ENCODE measurements at places on chromosomes 1 and 21. TPM values are rescaled to one million over a fixed set of nuclear protein-coding genes. Genes with fewer than 3 reads are reported as not detected.

DNA sequence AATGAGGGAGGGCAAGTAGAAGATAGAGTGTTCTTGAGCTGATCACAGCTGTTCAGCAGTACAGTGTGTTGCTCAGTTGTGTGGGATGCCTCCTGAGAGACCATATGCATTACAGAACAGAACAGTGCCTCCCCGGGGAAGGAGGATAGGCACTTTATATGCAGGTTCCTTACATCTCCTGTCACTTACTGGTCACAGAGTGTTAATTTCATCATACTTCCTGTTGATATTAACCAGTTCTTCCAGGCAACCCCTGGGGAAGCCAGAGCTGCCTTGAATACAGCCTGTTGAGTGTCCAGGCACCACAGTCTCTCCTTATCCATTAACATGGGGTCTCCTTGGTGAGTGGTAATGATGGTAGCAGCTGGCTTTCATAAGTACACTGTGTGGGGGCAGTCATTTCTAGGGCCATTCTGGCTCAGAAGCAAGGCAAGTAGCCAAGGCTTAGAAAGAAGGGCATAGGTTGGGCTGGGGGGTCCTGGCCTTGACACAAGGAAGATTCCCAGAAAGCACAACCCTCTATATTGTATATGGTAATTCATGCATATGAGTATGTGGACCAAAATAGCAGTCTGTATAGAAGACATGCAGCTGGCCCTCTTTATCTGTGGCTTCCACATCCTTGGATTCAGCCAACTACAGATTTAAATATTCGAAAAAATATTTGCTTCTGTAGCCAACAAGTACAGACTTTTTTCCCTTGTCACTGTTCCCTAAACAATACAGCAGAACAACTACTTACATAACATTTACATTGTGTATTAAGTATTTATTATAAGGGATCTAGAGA lies 142.4 kb downstream of the ZP4 start:
- H3K27me3 ChIP-seq, result no peaks in the 10 kb centered on the region
- no peaks in the 10 kb centered on the region for H3K36me3 ChIP-seq
- H3K4me1 ChIP-seq, result no peaks in the 10 kb centered on the region
- no peak overlapping the region for H3K27ac ChIP-seq
- no peak for DNase-seq
- H3K4me3 ChIP-seq, result no peak overlapping the region

- H3K36me3 ChIP-seq, result no peaks in the 10 kb centered on the region
- H3K27me3 ChIP-seq, result no peaks in the 10 kb centered on the region
- H3K4me1 ChIP-seq, result no peaks in the 10 kb centered on the region
- H3K4me3 ChIP-seq, result no peak overlapping the region
- no peak overlapping the region for H3K27ac ChIP-seq
These were observed 607.8 kb downstream of the NCAM2 start for GRCh38 chr21:21606041-21606440.

DNA sequence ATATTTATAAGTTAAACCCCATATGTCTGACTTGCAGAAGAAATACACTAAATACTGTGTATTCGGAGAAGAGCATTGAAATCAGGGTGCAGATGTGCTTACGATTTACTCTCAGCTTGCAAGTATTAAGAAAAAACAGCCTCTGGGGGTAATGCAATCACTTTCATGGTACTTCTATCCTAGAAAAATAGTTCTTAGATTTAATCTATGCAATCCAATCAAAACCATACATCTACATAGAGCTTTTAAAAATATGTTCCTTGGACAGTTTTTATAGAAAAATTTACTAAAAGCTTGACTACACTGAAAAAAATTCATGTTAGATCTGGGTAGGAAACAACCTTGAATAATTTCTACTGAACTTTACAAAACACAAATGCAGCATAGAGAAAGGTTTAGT lies 890.3 kb upstream of the ADGRL2 start:
- no peaks in the 10 kb centered on the region for H3K27me3 ChIP-seq
- no peaks in the 10 kb centered on the region for H3K4me1 ChIP-seq
- no peak for DNase-seq
- no peak overlapping the region for H3K4me3 ChIP-seq

Gene HLX
- total RNA-seq, result 36.7 TPM

DNA sequence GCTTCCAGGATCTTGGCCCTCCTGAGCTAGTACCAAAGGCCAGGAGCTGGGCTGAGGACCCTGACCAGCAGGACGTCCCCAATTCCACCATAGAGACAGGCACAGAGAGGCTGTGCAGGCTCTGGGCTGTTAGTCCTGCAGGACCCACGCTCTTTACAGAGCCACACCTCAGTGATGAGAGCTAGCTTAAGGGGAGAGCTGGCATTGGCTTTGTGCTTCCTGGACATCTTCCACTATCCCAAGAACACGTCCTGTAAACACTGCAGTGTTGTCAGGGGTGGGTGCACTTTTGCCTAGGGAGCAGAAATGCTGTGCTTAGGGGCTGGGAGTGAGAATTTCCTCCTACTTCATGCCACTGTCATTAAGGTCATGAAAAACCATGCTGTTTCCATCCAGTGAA lies 91.7 kb upstream of the EDN2 start:
- H3K4me1 ChIP-seq, result no peaks in the 10 kb centered on the region
- no peak overlapping the region for H3K4me3 ChIP-seq
- no peaks in the 10 kb centered on the region for H3K27me3 ChIP-seq
- no peaks in the 10 kb centered on the region for H3K36me3 ChIP-seq
- no peak for DNase-seq

Gene C2CD2
- total RNA-seq, result 23.9 TPM

- H3K27ac ChIP-seq, result no peak overlapping the region
- no peak for DNase-seq
- H3K36me3 ChIP-seq, result no peaks in the 10 kb centered on the region
- H3K4me3 ChIP-seq, result no peak overlapping the region
- H3K27me3 ChIP-seq, result no peaks in the 10 kb centered on the region
- no peaks in the 10 kb centered on the region for H3K4me1 ChIP-seq
These were observed 299.4 kb upstream of the LYPLAL1 start for GRCh38 chr1:218874313-218874712.

GRCh38 chr1:226491093-226491850 lies 57.3 kb upstream of the STUM start:
- H3K27me3 ChIP-seq, result no peaks in the 10 kb centered on the region
- no peak for DNase-seq
- no peaks in the 10 kb centered on the region for H3K4me1 ChIP-seq
- H3K27ac ChIP-seq, result no peak overlapping the region
- H3K4me3 ChIP-seq, result no peak overlapping the region

Gene NT5C1A
- total RNA-seq, result not detected

- H3K4me3 ChIP-seq, result no peak overlapping the region
- H3K4me1 ChIP-seq, result peaks cover 16% of the 10 kb centered on the region
- no peak overlapping the region for H3K27ac ChIP-seq
- no peaks in the 10 kb centered on the region for H3K27me3 ChIP-seq
These were observed 83.1 kb downstream of the PTBP2 start for GRCh38 chr1:96804648-96805047.

Gene AGRN
- 6.4 TPM for total RNA-seq

DNA sequence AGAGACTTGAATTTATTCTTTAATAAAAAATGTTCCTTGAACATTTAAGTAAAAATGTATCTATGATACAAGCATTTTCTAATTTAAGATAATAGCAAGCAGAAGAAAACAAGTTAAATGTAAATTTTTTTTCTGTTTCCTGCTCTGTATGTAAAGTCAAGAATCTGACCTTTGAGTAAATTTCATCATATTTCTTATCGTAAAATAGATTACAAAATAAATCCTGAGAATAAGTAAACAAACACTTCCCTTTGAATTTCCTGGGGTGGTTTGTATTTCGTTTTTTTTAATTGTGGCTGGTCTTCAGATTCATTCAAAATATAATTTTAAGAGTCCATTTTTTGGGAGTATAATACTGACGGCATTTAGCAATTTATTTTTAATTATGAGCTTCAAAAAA lies 77.6 kb downstream of the POU2F1 start:
- no peaks in the 10 kb centered on the region for H3K36me3 ChIP-seq
- no peaks in the 10 kb centered on the region for H3K4me1 ChIP-seq
- H3K4me3 ChIP-seq, result no peak overlapping the region
- no peak for DNase-seq
- H3K27me3 ChIP-seq, result no peaks in the 10 kb centered on the region
- no peak overlapping the region for H3K27ac ChIP-seq

DNA sequence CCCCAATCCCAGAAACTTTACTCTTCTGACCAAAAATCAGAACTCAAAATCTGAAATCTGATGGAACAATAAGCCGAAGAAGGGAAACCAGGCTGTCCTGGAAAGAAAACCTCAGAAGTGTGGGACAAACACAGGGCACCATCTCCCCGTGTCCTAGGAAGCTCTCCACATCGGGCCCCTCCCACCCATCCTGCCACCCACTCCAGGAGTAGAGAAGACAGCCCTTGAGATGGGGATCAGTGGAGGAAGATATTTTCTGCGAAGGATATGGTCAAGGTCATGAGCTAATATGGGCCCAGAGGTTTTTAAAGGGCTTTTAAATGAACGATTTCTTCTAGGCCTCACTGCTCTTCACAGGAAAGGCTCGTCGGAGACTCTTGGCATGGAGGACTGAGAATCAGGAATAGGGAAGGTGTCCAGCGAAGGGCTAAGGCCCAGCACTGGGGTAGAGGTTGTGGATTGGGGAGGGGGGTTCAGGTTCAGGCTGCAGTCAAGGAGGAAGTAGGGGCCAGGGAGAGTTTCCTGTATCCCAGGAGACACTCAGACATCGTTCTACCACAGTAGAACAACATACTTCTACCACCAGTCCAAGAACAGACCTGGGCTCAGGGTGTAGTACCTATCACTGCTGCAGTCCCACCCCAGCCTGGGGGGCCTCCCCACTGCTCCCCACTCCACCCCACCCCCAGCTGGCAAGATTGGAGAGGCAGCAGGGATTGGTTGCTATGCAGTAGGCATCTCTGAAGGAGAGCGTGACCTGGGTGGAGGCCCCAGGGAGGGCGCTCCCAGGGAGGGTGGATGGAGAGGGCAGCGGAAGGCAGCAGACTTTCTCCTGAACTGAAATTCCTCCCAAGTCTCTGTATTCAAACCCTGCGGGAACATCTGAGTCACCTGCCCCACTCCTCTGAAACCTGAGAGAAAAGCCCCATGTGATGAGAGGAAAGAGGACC lies 1.2 kb upstream of the S100A5 start:
- no peaks in the 10 kb centered on the region for H3K36me3 ChIP-seq
- DNase-seq, result no peak
- H3K4me1 ChIP-seq, result peaks cover 48% of the 10 kb centered on the region

GRCh38 chr1:186575348-186575747 lies 104.9 kb downstream of the PTGS2 start:
- no peaks in the 10 kb centered on the region for H3K36me3 ChIP-seq
- DNase-seq, result no peak
- H3K4me3 ChIP-seq, result no peak overlapping the region
- no peak overlapping the region for H3K27ac ChIP-seq

GRCh38 chr1:223504741-223505140 lies 111.5 kb downstream of the CCDC185 start:
- H3K36me3 ChIP-seq, result no peaks in the 10 kb centered on the region
- H3K27me3 ChIP-seq, result no peaks in the 10 kb centered on the region
- H3K4me1 ChIP-seq, result peaks cover 7% of the 10 kb centered on the region
- no peak for DNase-seq

Gene AURKAIP1
- total RNA-seq, result 140 TPM

DNA sequence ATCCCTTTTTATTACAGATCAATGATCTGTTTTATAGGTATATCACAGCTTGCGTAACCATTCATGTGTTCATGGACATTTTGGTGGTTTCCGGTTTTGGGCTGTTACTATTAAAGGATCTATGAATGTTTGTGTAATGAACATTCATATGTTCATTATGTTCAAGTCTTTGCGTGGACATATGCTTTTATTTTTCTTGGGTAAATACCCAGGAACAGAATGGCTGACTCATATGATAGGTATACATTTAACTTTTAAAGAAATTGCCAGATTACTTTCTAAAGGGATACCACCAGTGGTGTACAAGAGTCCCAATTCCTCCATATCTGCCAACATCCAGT lies 73.7 kb downstream of the SPATA46 start:
- no peaks in the 10 kb centered on the region for H3K4me1 ChIP-seq
- H3K36me3 ChIP-seq, result no peaks in the 10 kb centered on the region
- H3K27ac ChIP-seq, result no peak overlapping the region
- no peak overlapping the region for H3K4me3 ChIP-seq
- no peaks in the 10 kb centered on the region for H3K27me3 ChIP-seq

- H3K4me3 ChIP-seq, result no peak overlapping the region
- H3K36me3 ChIP-seq, result no peaks in the 10 kb centered on the region
- H3K27ac ChIP-seq, result no peak overlapping the region
- H3K4me1 ChIP-seq, result no peaks in the 10 kb centered on the region
These were observed 251.2 kb upstream of the USP24 start for GRCh38 chr1:55466373-55466772.

GRCh38 chr1:184691719-184692324 lies 62.8 kb downstream of the EDEM3 start:
- H3K27ac ChIP-seq, result no peak overlapping the region
- H3K27me3 ChIP-seq, result no peaks in the 10 kb centered on the region
- H3K4me3 ChIP-seq, result no peak overlapping the region

GRCh38 chr1:48030696-48031365 lies 33.6 kb upstream of the TRABD2B start:
- H3K27ac ChIP-seq, result no peak overlapping the region
- no peaks in the 10 kb centered on the region for H3K4me1 ChIP-seq
- DNase-seq, result no peak
- no peaks in the 10 kb centered on the region for H3K27me3 ChIP-seq
- no peak overlapping the region for H3K4me3 ChIP-seq

Gene PROK1
- 3.2 TPM for total RNA-seq

Gene LCE1D
- total RNA-seq, result not detected

Gene FAM72C
- total RNA-seq, result not detected

- no peak for DNase-seq
- no peak overlapping the region for H3K4me3 ChIP-seq
- peaks cover 11% of the 10 kb centered on the region for H3K36me3 ChIP-seq
- no peak overlapping the region for H3K27ac ChIP-seq
- H3K27me3 ChIP-seq, result no peaks in the 10 kb centered on the region
These were observed 5.0 kb upstream of the CHD5 start for GRCh38 chr1:6185151-6185550.

Data from sigmoid colon (tissue), 7 donors.